ENCODE measurements at places on chromosomes 5 and 9.

GRCh38 chr9:134834217-134834956 lies 46.2 kb upstream of the FCN2 start:
- no peak for DNase-seq

DNA sequence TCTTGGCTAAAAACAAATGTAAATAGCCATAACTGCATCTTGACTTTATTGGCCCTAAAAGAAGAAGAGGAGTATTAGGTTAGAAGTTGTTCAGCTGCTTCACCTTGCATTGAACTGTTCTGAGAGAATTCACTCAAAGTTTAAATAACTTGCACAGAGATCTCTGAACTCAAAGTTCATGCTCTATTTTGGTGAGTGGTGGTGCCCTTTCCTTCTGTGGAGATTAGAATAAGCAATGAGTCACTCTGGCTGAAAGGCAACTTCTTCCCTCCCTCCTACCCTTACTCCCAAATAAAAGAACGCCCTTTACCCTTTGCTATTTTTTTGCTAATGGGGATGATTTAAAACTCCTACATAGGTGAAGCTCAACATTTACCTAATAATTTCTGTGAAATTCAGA lies 48.9 kb downstream of the ERMP1 start:
- no peak for DNase-seq

GRCh38 chr5:169331292-169331852 lies 30.4 kb upstream of the SLIT3 start:
- no peak for DNase-seq

GRCh38 chr9:3687145-3687544 lies 161.3 kb upstream of the RFX3 start:
- no peak for DNase-seq

GRCh38 chr5:42858031-42858643 lies 46.4 kb upstream of the SELENOP start:
- DNase-seq, result no peak

GRCh38 chr9:14715102-14715501 lies 7.4 kb downstream of the CER1 start:
- DNase-seq, result no peak

- no peak for DNase-seq
Observed at GRCh38 chr5:154757814-154758406, 2.7 kb downstream of the LARP1 start.

- DNase-seq, result no peak
Observed at GRCh38 chr5:154345255-154345952, 100.4 kb upstream of the SAP30L start.

DNA sequence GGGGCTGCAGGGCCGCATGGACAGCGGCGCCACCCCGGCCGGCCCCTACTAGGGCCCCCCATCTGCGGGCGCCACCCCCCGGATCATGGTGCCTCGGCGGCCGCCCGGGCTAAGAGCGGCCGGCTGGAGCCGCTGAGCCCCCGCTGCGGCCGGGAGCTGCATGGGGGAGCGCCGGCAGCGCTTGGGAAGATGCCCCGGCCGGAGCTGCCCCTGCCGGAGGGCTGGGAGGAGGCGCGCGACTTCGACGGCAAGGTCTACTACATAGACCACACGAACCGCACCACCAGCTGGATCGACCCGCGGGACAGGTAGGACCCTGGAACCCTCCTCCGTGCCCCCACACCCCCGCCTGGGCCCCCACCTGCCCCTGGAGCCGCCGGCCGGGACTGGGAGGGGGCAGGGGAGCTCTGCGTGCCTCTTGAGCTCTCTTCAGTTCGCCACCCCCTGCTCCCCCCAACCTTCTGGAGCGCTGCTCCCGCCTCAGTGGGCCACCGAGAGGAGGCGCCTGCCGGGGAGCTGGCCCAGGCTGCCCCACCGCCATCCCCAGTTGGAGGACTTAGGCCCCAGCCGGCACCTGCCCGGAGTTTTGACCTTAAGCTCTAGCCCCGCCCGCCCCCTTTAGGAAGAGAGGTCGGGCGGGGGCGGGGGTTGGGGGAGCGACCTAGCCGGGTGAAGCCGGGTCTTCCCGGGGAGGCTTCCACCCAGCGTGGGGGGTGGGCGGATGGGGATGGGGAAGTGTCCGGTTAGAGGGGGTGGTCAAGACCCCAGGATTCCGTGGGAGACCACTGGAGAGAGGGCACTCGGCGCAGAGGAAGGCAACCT lies 730 bp downstream of the WWC1 start:
- no peak for DNase-seq

- no peak for DNase-seq
Observed at GRCh38 chr5:128408622-128409021, 129.4 kb downstream of the FBN2 start.

GRCh38 chr9:99556998-99557397 lies 264.7 kb upstream of the NR4A3 start:
- no peak for DNase-seq

DNA sequence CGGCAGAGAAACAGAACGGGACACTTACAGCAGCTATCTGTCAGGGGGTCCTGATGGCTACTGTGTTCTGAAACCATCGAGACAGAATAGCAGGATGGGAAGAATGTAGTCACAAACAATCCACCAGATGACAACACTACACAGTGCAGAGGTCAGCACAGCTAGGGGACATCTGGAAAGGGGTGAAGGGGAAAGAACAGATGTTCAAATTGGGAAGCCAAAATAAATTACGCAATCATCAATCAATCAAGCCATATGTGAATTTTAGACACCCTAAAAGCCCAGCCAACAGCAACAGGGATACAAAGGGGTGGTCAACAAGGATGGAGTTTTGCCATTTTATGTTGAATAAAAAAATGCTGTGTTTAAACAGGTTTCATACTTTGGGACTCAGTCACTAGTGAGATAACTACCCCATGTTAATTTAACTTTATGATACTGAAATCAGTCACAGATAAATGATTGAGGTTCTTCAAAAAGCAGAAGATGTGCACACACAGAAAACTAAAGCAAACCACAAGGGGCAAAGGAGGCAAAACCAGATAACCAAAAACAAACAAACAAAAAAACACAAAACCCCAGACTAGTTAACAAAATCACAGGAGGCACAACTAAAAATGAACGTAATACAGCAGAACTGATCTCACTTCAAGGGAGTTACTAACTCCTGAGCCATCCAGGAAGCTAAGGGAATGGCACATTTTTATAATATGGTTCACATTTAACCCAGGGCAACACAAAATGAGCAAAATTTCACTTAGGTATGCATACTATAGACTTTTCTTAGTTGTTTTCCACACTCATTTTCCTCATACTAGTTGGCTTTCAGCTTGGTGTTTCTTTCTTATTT lies 65.9 kb downstream of the HABP4 start:
- DNase-seq, result no peak

- DNase-seq, result no peak
Observed at GRCh38 chr5:12865529-12865928, 961.3 kb upstream of the CTNND2 start.

DNA sequence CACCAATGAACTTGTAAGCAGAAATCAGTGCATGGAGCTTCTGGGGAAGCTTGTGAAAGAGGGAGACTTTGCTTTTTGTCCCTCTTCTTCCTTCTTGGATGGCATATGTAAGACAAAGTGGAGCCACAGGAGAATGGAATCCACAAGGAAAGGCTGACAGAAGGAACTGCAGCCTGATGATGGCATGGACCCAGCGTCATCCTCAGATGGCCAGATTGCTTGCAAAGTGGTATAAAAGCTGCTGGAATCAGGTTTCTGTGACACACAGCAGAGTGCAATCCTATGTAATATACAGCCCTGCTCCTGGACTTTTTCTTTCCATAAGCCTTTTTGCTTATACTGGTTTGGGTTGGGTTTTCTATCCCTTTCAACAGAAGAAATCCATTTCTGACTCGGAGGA lies 31.4 kb upstream of the SPARC start:
- DNase-seq, result no peak

DNA sequence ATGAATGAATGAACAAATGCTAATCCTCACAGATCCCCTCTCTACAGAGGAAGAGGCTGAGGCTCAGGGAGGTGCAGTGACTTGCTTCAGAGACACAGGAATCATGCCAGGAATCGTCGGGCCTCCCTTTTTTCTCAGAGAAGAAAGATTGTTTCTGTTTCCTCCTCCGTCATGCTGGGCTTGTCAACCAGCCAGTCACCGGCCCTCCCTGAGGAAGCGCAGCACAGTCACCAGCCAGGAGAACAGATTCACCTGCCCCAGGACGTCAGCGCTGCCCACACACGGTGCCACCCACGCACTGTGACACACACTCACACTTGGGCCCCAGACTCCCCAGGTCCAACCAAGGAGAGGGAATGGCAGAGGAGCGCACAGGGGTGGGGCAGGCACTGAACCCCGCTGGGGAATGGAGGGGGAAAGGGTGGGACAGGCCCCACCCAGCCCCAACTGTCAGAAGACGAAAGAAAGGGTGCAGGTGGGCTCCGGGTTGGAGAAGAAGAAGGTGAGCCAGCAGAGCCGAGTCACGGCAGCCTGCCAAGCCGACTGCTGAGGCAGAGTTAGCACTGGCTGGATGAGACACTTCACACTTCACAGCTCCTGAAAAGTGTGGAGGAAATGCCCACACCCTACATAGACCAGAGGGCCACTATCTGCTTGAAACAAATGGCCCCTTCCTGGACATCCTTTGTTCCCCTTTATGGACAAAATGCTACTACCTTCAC lies 13.8 kb upstream of the ERGIC1 start:
- DNase-seq, result no peak

DNA sequence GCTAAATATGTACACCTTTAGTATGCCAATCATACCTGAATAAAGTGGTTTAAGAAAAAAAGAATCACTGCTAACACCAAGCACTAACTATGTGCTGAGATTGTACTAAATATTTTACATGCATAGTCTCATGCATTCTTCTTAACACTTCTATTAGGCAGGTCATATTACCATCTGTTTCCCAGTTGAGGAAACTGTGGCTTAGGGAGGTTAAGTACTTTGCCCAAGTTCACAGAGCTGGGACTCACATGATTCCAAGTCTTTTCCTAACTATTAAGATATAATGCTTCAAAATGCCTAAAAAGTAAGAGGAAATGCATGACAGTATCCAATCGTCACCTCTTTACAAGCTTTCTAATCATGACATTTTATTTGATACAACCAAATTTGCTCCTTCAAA lies 69.2 kb upstream of the PLPP6 start:
- no peak for DNase-seq

DNA sequence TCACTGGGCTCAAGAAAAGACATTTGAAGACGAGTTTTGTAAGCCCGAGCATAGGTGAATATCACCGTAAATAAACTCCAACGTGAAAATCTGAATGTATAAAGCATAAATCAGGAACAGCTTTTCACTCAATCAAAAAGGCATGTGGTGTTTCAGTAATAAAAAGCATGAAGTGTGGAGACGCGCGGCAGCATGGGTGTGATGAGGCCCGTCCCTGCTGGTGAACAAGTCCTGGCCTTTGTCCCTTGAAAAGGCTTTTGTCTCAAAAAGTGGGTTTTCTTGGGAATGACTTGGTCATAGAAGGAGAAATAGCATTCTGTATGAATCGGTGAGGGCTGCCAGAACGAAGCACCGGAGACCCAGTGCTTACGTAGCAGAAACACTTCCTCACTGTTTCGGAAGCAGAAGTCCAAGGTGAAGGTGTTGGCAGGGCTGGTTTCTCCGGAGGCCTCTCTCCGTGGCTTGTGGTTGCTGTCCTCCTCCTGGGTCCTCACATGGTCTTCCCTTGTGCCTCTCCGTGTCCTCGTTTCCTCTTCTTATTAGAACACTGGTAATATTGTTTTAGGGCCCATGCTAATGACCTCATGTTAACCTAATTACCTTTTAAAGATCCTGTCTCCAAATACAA lies 24.9 kb downstream of the ROPN1L start:
- no peak for DNase-seq

- no peak for DNase-seq
Observed at GRCh38 chr9:87604886-87605588, 107.4 kb downstream of the DAPK1 start.

GRCh38 chr5:65766781-65767180 lies 44.8 kb downstream of the NLN start:
- DNase-seq, result no peak

GRCh38 chr9:37082214-37082765 lies 38.1 kb upstream of the ZCCHC7 start:
- DNase-seq, result no peak

GRCh38 chr9:10000669-10001068 lies 612.1 kb downstream of the PTPRD start:
- DNase-seq, result no peak

DNA sequence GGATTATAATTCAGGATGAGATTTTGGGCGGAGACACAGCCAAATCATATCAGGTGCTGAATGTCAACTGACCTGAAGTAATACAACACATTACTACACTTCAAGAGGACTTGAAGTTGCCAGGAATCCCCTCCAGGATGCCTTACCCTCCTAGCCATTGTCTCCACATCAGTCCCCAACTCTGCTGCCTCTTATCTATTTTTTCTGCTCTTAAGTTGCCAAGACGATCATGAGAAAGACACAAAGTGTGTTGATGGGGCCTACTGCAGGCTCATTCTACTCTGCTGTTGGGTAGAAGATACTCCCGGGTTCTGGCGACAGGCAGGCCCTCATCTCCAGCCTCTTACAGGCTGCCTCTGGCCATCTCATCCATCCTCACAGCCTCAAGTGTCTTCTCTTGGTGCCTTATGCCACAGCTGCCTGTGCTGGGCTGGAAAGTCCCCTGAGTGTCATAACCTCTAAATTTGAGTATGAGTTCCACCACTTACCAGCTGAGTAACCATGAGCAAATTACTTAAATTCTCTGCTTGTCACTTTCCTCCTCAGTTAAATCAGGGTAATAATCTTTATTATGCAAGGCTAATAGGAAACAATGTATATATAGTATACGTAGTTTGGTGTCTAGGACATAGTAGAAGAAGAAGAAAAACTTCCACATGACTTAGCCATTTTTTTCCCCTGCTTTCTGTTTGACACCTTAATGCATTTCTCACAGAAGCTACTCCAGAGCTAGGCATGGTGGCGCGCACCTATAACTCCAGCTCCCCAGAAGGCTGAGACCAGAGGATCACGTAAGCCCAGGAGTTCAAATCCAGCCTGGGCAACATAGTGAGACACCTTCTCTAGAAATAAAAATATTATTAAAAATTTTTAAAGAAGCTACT lies 73.0 kb upstream of the SNX2 start:
- DNase-seq, result no peak

DNA sequence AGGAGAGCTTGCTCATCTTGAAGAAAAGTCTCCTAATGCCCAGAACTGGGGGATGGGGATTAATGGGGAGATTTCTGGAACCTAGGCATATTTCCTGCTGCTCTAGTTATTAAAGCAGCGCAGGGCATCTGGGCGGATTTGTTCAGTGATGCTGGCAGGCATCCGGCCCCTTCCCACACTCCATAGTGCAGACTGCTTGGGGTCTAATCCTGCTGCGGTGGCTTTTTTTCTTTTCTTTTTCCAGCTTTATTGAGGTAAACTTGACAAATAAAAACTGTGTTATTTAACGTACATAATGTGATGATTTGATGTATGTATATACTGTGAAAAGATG lies 30.7 kb downstream of the PPARGC1B start:
- no peak for DNase-seq

- no peak for DNase-seq
Observed at GRCh38 chr5:9545136-9545991, 511 bp downstream of the SEMA5A start.

- no peak for DNase-seq
Observed at GRCh38 chr5:113236536-113237288, 198.1 kb downstream of the TSSK1B start.

GRCh38 chr9:109190151-109190550 lies 23.1 kb upstream of the FRRS1L start:
- no peak for DNase-seq

Data from SHP77 (cell line).